ENCODE measurements at places on chromosomes 7 and 10.
A peak's percentile ranks its signal among the peaks of the same experiment; 100 is the strongest.

- DNase-seq, result peak; percentile 81
Observed at GRCh38 chr7:73871163-73872011, 10.4 kb downstream of the TMEM270 start.

DNA sequence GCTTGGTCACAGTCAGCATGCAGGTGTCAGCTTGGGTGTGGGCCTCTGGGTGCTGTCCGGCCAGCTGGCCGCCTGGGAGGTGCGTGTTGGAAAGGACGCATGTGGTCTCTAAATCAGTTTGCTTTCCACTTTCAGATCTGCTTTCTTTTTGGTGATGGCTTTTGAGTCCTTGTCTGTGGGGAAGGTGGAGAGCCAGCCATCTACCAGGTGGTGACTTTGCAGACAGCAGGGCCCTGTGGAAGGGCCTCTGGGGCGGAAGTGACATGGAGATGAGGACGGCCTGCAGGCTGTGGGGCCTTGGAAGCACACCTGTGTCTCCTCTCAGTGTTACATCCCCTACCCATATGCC, 59.4 kb downstream of the WDR37 start:
- DNase-seq, result no peak

DNA sequence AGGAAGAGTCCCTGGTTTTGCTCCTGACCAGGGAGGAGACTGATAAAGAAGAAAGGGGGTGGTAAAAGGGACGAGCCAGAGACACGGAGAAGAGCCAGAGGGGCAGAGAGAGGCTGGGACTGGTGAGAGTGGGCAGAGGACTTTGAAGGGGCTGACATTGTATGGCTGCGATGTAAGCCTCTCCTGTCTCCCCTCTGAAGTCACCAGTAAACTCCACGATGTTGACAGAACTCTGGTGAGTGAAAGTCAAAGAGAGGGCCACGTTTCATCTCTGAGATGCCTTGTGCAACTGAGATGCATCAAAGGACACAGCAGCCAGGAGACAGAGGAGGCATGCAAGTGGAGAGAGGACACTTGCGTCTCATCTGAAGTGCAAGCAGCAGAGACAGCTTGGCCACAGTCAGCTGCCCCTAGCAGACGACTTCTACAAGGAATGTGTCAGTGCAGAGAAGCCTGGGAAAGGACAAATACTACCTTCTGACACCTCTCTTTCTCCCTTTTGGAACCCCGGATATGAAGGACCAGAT, 54.3 kb downstream of the SMKR1 start:
- peak; percentile 11 for DNase-seq

GRCh38 chr7:127512663-127513062, 72.7 kb downstream of the GCC1 start:
- no peak for DNase-seq

DNA sequence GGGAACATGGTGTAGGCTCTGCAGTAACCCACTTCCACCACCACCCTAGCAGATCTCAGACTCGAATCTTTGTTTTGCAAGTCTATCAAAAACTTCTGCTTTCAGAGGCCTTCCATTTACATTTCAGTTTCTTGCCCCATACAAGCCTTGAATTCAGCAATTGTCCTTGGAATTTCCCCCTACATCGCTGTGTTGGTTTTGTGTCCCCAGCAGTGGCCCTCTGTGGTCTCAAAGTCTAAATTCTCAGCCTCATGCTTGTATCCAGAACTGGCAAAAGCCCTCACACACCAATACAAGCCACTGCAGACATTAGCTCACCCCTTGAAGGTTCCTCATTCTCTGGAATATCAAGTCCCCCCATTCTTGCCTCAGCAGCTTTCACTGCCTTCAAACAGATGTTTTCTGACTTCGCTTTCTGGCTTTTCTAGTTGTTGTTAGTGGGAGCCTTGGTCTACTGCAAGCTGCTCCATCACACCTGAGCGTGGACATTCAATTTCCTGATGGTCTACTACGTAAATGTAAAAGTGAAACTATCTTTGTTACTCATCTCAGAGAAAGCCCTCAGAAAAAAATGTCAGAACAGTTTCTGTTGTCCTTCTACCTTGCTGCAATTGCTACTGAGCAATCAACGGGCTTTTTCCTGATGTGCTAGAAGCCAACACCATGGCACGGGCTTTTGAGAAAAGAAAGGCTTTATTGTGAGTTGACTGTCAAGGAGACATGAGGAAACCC, 1.8 kb upstream of the NUB1 start:
- no peak for DNase-seq

DNA sequence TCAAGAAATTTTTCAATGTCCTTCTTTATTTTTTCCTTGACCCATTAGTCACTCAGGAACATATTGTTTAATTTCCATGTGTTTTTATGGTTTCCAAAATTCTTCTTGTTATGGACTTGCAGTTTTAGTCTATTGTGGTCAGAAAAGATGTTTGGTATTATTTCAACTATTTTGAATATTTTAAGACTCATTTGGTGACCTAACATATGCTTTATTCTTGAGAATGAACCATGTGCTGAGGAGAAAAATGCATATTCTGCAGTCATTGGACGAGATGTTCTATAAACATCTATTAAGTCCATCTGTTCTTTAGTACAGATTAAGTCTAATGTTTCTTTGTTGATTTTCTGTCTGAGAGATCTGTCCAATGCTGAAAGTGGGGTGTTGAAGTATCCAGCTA, 42.3 kb upstream of the MDFIC start:
- DNase-seq, result no peak

- no peak for DNase-seq
Observed at GRCh38 chr10:44803862-44804261, 107.3 kb upstream of the TMEM72 start.

DNA sequence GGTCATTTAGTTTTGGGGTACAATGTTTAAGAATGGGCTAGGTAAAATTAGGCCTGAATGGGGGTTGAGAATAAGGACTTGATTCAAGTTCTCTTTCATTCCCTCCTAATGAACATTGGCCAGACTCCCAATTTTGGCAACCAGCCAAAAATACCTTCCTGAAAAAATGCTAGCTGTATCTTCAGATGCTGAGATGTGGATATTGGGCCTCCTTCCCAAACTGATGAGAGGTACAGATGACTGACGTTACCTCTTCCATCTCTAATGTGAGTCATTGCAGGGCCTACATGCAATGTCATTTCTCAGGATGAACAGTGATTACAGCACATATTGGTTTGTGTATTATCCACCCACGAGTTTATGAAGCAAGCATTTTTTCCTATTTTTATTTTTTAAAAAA, 151.6 kb downstream of the SND1 start:
- DNase-seq, result no peak

- DNase-seq, result peak; percentile 65
Observed at GRCh38 chr7:4931943-4932342, 27.0 kb downstream of the MMD2 start.

- no peak for DNase-seq
Observed at GRCh38 chr10:23203369-23204325, 11.5 kb downstream of the PTF1A start.

- DNase-seq, result no peak
Observed at GRCh38 chr10:21015851-21016250, 118.7 kb upstream of the NEBL start.

DNA sequence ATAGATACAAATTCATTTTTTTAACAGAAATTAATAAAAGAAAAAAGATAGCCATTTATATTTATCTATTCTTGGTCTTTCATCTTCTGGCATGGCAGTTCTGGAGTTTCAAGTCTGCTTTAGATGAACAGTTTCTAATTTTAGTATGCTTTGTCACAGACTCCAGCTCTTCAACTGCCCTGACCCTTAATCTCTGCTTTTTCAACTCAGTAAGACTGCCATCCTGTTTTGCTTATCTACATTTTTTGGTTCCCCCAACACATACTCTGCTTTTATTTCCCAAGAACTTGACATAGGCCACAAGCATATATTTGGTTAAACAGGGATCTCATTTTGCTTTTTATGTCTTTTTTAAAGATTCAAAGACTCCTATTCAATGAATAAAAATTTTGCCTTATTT, 309.3 kb upstream of the KCND2 start:
- no peak for DNase-seq

- DNase-seq, result peak; percentile 83
Observed at GRCh38 chr7:69438584-69439412, 159.5 kb upstream of the AUTS2 start.

DNA sequence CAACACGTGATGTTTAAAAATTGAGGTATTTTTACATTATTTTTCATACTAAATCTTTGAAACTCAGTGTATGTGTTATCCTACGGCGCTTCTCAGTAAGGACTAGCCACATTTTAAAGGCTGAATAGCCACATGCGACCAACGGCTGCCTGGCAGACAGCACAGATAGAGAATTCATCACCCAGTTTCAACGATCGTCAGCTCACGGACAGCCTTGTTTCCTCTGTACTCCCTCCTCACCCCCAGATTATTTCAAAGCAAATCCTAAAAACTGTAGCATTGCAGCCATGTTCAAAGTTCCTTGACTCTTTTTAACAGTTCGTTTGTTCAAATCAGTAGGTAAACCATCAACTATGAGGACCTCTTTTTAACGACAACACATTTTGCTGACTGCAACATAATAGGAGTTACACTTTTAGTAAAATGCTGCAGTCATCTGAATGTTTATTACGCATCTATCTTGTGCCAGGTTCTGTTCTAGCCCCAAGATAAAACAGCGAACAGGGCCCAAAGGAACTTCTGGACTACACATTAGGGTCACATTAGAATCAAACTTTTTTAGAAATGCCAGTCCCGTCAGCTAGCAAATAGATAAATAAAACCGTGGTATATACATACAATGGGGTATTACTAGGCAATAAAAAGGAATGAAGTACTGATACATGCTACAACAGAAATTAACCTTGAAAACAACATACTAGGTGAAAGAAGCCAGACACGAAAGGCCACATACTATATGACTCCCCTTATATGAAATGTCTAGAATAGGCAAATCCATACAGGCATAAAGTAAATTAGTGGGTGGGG, 5.7 kb downstream of the OSBPL3 start:
- DNase-seq, result no peak

DNA sequence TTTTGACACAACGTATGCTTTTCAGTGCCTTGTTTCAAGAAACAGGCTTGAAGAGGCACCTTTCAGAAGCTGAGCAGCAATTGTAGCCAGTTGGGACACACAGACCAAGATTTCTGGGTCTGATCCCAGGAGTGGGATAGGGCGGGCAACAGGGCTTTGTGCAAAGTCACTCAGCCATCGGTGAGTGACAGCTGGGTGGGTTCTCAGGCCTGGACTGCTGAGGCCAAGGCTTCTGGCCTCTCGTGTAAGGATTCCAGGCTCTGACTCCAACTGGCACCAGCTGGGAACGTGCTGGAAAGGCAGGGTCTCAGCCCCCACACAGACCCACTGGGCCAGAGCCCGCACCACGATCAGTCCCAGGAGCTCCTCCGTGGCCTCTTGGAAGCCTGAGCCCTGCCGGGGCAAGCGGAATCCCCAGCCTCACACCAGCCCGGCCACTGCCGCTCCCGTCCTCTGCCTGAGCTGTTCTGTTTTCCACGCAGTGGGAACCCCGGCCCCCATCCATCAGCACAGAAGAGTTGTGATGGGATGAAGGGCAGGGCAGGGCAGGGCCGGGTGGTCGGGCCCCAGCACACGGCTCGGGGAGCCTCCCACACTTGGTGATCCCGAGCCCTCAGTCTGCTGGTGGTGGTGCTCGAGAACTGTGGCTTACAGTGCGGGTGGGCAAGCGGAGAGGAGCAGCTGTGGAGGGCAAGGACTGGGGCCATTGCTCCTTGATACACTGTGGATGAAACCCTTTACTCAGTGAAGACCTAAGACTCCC, 46.8 kb downstream of the VIPR2 start:
- peak; percentile 52 for DNase-seq

- no peak for DNase-seq
Observed at GRCh38 chr7:84264396-84264795, 69.8 kb upstream of the SEMA3A start.

- peak; percentile 6 for DNase-seq
Observed at GRCh38 chr10:26697922-26698608, 564 bp downstream of the PDSS1 start.

- DNase-seq, result peak; percentile 60
Observed at GRCh38 chr7:25385506-25386136, 157.3 kb upstream of the NPVF start.

- DNase-seq, result no peak
Observed at GRCh38 chr7:98539865-98540264, 77.2 kb upstream of the NPTX2 start.

- no peak for DNase-seq
Observed at GRCh38 chr10:61475449-61475873, 22.3 kb upstream of the TMEM26 start.

DNA sequence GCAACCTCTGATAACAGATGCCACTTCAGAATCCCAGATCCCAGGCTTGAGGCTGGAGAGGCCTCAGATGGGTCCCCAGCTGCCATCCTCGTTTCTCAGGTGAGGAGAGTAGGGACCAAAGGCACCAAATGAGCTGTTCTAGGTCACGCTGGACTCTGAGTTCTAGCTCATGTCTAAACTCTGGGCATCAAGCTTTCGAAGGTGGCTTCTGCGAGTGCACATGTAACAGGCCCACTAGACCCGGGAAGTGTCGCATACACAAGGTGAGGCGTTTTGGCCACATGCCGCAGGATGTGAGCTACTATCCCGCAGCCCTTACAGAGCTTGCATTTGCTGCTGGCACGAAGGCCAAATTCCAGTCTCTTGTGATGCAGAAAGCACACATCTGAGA, 355.1 kb upstream of the SHH start:
- DNase-seq, result no peak

DNA sequence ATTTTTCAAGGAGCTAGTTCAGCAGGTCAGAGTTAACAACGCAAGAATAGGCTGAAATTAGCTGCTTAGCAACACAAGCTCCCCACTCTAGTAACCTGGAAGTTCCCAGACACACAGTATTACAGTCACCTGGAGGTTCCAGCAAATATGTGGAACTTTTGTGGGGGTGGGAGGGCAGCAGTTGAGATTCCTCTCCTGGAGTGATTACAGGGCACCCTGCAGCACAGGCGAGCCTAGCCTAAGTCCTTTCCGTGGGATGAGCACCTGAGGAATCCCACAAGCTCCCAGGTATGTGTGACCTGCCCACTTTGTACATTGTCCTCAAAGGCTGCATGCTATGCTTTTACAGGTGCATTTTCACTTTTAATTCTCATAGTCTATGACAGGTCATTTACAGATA, 13.6 kb downstream of the TPK1 start:
- DNase-seq, result no peak

GRCh38 chr7:7122033-7122478, 60.3 kb upstream of the C1GALT1 start:
- no peak for DNase-seq

DNA sequence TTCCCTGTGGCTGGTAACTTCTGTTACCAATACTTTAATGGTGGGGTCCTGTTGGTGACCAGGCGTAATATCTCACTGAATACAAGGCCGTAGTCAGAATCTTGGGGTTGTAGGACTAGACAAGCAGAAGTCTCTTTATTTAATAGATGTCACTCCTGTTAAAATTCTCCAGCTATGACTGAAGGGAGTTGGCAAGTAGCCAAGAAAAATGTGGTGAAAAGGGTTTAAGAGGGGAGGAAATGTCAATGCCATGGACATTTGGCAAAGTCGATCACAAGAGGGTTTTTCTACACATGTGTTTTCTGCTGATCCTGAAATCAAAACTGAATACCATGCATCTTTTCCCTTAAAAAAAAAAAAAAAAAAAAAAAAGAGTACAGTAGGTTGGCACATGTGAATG, 533.5 kb downstream of the AUTS2 start:
- DNase-seq, result peak; percentile 60

GRCh38 chr10:4733150-4733842, 92.7 kb upstream of the AKR1E2 start:
- DNase-seq, result peak; percentile 68

- no peak for DNase-seq
Observed at GRCh38 chr10:66747451-66747850, 178.4 kb upstream of the LRRTM3 start.

Data from tongue (tissue), 3 donors.